ENCODE measurements at places on chromosomes 16 and 17.

DNA sequence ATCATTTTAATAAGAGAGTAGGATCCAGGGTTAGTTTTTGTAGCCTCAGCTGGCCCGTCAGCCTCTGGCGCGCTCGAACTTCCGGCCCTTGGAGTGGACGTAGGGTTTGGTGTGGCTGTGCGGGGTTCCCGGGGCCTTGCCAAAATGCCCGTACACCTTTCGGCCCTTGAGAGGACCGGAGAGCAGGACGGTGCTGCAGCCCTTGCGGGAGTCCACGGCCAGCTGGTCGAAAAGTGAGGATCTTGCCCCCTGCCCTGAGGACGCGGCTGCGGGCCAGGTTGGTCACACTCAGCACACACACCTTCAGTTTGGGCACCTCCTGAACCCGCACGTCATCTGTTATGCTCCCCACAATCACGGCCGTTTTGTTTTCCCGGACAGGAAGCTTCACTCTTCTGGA, 42.2 kb upstream of the CNTNAP4 start:
- no peak for DNase-seq

- no peak for DNase-seq
Measured at GRCh38 chr16:85460252-85461021, 152.7 kb upstream of the GSE1 start.

- DNase-seq, result no peak
Measured at GRCh38 chr16:54813778-54814177, 116.9 kb upstream of the IRX5 start.

- no peak for DNase-seq
Measured at GRCh38 chr16:25012525-25012991, 2.6 kb downstream of the ARHGAP17 start.

GRCh38 chr17:50420419-50421112, 5.5 kb upstream of the ACSF2 start:
- no peak for DNase-seq
